ENCODE measurements at places on chromosomes 6 and 20. TPM values are rescaled to one million over a fixed set of nuclear protein-coding genes. Genes with fewer than 3 reads are reported as not detected.

DNA sequence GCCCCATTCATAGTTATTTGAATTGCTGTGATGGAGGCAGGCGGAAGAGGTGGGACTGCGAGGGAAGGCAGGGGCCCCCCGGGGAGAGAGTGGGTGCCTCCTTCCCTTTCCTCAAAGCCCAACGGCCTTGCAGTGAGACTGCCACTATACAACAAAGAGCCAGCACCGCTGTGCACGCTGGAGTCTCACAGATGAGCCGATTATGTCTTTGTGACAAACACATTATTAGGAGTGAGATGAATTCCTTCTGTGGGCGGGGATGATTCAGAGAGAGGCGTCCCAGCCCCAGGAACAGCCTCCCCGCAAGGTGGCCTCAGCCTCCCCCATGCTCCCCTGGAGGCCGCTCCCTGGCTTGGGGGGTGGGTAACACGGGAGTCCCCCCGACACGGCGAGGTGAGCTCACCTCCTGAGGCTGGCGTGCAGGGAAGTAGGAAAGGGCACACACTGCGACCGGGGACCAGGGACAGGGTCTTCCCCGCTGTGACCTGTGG is 26.7 kb downstream of the NTSR1 start:
- H3K27me3 ChIP-seq, result no peaks in the 10 kb centered on the region
- peak; percentile 35 for DNase-seq
- H3K4me3 ChIP-seq, result no peak overlapping the region
- H3K27ac ChIP-seq, result no peak overlapping the region
- H3K4me1 ChIP-seq, result no peaks in the 10 kb centered on the region
- H3K36me3 ChIP-seq, result no peaks in the 10 kb centered on the region

OR2H2 gene
- polyA plus RNA-seq, result not detected

DNA sequence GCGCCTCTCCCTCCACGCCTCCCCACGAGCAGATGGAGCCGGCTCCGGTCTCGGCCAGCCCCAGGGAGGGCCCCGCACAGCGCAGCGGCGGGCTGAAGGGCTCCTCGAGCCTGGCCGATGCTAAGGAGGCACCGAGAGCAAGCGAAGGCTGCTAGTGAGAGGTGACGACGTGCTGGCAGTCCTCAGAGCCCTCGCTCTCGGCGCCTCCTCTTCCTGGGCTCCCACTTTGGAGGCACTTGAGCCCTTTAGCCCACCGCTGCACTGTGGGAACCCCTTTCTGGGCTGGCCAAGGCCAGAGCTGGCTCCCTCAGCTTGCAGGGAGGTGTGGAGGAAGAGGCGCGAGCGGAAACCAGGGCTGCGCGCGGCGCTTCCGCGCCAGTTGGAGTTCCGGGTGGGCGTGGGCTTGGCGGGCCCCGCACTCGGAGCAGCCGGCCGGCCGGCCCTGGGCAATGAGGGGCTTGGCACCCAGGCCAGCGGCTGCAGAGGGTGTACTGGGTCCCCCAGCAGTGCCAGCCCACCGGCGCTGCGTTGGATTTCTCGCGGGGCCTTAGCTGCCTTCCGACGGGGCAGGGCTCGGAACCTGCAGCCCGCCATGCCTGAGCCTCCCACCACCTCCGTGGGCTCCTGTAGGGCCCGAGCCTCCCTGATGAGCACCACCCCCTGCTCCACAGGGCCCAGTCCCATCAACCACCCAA is 2.5 kb upstream of the TMEM14C start:
- no peak overlapping the region for H3K4me3 ChIP-seq
- peak; percentile 69 for DNase-seq
- H3K27me3 ChIP-seq, result no peaks in the 10 kb centered on the region
- peaks cover 3% of the 10 kb centered on the region for H3K4me1 ChIP-seq

HCRTR2 gene
- not detected for polyA plus RNA-seq

DNA sequence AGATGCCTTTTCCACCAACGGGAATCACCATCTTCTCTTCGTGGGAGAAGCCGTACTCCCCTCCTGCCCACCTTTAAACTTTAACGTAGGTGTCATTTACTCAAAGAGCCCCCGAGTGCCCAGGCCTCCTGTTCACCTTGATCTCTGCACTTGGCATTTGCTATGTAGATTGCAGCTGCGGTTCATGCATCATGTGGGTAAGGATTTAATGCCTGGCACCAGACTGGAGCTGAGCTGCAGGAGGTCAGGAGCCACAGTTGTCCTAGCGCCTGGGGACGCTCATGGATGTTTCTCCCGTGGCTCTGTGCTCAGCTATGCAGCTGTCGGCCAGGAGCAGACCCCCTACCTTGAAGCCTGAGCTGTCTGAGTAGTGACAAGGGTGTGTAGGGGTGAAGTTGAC is 133.7 kb downstream of the CDH4 start:
- no peak overlapping the region for H3K4me3 ChIP-seq
- no peaks in the 10 kb centered on the region for H3K27me3 ChIP-seq
- H3K36me3 ChIP-seq, result no peaks in the 10 kb centered on the region
- no peaks in the 10 kb centered on the region for H3K4me1 ChIP-seq
- H3K27ac ChIP-seq, result no peak overlapping the region

GRCh38 chr6:166277892-166278578 is 30.2 kb downstream of the PRR18 start:
- H3K4me3 ChIP-seq, result no peak overlapping the region
- no peaks in the 10 kb centered on the region for H3K4me1 ChIP-seq
- H3K27me3 ChIP-seq, result no peaks in the 10 kb centered on the region
- no peak for DNase-seq

- H3K27ac ChIP-seq, result no peak overlapping the region
- no peaks in the 10 kb centered on the region for H3K27me3 ChIP-seq
- H3K4me1 ChIP-seq, result peaks cover 4% of the 10 kb centered on the region
- H3K36me3 ChIP-seq, result peaks cover 6% of the 10 kb centered on the region
- H3K4me3 ChIP-seq, result no peak overlapping the region
- DNase-seq, result no peak
Measured at GRCh38 chr20:31559704-31560093, 45.4 kb upstream of the ID1 start.

DNA sequence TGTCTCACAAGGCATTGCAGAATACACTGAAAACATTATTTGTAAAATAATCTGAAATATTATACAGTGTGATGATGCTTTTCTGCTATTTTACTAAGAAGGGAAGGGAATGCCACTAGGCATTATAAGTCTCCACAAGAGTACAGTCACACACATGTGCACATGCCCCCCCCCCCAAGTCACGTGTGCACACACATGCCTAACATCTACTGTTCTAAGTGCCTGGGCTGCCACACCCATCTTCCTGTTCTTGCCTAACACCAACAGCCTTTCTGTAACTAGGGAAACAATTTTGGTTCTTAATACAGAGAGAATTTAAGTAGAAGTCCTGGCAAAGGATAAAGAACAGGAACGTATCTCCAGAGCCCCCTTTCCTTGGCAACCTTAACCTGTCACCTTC is 58.2 kb upstream of the BCLAF1 start:
- no peaks in the 10 kb centered on the region for H3K4me1 ChIP-seq
- no peak for DNase-seq
- H3K36me3 ChIP-seq, result no peaks in the 10 kb centered on the region

DNA sequence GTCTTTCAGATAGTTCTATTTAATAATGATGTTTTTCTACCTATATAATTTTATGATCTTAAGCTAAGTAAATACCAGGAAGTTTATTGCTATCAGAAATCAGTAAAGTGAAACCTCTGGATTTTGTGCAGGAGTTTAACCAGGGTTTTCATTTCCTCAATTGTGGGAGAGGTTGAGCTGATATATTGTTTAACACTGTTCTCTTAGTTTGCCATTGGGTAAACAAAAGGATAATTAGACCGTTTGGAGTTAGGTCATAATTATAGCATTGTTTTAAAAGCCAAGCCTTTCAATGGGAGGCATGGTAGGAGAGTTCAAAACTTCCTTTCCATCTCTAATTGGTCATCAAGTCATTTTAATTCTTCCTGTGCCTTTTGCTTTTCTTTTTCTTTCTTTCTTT is 58.7 kb downstream of the STXBP5 start:
- H3K4me3 ChIP-seq, result no peak overlapping the region
- DNase-seq, result no peak
- no peaks in the 10 kb centered on the region for H3K27me3 ChIP-seq
- H3K4me1 ChIP-seq, result no peaks in the 10 kb centered on the region
- H3K27ac ChIP-seq, result no peak overlapping the region

DNA sequence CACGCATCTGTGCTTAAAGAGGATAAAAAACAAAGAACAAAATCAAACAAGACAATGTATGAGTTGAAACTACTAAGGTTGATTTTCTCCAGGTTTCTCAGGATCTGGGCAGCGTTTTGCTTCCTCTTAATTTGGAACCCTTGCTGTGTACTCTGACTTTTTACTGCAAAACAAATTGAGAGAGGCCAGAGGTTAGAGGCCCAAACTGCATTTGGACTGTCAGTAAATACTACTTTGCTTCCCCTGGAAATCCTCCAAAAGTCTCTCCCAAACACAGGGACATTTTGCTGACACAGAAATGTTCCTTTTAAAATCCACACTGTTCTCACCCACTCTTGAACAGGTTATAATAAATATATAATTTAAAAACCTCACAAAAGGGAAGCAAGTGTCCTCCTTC is 1.1 kb downstream of the ARG1 start:
- no peaks in the 10 kb centered on the region for H3K4me1 ChIP-seq
- H3K4me3 ChIP-seq, result no peak overlapping the region
- H3K27ac ChIP-seq, result no peak overlapping the region
- peaks cover 2% of the 10 kb centered on the region for H3K36me3 ChIP-seq
- H3K27me3 ChIP-seq, result no peaks in the 10 kb centered on the region

DNA sequence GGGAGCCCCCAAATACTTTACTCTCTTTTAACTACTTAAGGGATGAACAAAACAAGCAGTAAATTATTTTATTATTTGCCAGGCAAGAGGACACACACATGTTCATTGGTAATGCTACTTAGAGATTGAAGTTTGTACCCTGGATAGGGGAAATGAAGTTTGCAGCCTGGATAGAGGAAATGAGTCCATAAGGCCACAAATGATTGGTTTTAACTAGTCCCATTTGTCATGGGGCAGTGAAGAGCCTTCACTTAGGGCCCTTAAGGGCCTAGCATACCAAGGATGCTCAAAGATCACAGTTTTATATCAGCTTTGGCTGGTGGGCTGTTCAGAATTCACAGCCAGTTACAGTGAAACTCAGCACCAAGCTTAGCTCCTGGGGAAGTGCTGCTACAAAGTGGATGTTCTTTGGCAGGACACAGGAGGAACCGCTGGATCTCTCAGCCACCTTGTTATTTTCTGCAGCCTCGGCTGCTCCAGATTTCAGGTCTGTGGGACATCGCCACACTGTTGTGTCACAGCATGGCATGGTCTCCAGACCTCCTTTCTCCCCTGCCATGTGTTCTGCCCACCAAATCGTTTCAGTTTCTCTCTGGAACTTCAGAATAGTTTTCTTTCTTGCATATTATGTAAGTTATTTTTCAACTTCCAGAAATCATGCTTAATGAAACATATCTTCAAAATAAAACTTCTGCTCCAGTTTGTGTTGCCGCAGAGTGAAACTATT is 41.8 kb downstream of the NCOA7 start:
- H3K36me3 ChIP-seq, result no peaks in the 10 kb centered on the region
- H3K27me3 ChIP-seq, result no peaks in the 10 kb centered on the region
- H3K4me3 ChIP-seq, result no peak overlapping the region
- no peak overlapping the region for H3K27ac ChIP-seq

DNA sequence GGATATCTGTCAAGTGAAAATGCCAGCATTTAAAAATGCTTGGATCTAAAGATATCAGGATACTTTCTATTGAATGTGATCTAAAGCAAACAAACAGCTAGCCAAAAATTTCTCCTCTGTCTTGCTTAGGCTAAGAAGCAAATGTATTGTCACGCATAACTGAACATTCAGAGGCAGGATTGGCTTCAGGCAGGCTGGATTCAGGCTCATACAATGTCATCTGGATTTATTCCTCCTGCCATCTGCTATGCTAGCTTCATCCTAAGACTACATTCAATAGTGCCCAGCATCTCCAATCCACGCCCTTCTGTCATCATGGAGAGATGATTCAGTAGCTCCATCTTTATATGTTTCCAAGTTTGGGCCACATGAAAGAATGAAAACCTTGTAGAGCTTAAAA is 27.1 kb downstream of the PFDN4 start:
- H3K27ac ChIP-seq, result no peak overlapping the region
- no peaks in the 10 kb centered on the region for H3K4me1 ChIP-seq
- no peak overlapping the region for H3K4me3 ChIP-seq
- no peak for DNase-seq
- no peaks in the 10 kb centered on the region for H3K36me3 ChIP-seq
- no peaks in the 10 kb centered on the region for H3K27me3 ChIP-seq

GRCh38 chr20:63742381-63743024 is 2.9 kb downstream of the SLC2A4RG start:
- no peaks in the 10 kb centered on the region for H3K36me3 ChIP-seq
- peak; percentile 76 for DNase-seq
- H3K4me3 ChIP-seq, result no peak overlapping the region

GRCh38 chr6:92427453-92427852 is 991.9 kb downstream of the EPHA7 start:
- no peak overlapping the region for H3K27ac ChIP-seq
- no peaks in the 10 kb centered on the region for H3K36me3 ChIP-seq
- no peak for DNase-seq
- no peaks in the 10 kb centered on the region for H3K4me1 ChIP-seq
- H3K4me3 ChIP-seq, result no peak overlapping the region

GRCh38 chr6:32689531-32690501 is 23.4 kb upstream of the HLA-DQB1 start:
- no peaks in the 10 kb centered on the region for H3K36me3 ChIP-seq
- H3K4me3 ChIP-seq, result no peak overlapping the region
- no peaks in the 10 kb centered on the region for H3K27me3 ChIP-seq
- no peak overlapping the region for H3K27ac ChIP-seq
- no peak for DNase-seq

DNA sequence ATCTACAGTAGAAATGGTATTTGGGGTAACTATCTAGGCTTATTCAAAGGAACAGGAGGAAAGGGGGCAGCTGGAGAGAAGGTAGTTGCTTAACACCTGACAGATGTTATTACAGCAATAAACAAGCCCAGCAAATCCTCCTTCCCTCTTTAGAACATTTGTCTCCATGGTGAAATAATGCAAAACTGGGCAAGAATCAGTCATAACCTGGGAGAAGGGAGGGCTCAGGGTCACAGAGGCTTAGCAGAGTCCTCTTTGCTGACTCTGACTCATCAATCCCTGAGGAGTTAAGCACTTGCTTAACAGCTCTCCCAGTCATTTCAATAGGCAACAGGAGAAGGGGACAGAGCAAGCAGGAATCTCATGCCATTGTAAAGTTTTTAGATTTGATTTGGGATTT is 230.3 kb downstream of the IBTK start:
- no peak for DNase-seq
- peak overlapping the region; percentile 52 for H3K27ac ChIP-seq
- peaks cover 18% of the 10 kb centered on the region for H3K4me1 ChIP-seq

DNA sequence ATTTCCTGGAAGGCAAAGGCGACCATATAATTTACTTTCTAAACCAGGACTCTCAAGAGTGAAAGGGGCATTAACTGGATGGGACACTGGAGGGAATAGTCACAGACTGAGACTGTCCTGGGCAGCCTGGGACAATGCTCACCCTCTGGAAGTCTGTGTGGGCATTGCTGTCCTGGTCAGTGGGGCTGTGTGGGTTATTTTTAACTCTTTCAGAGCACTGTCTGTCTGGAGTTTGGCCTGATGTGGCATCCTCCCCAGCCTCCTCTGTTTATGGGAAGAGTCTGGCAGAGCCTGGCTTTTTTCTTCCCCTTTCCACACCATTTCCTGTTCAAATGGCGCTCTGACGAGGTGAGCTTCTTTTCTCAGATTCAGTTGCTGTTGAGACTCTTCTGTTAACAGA is 11.7 kb downstream of the DAAM2 start:
- no peak overlapping the region for H3K4me3 ChIP-seq
- no peak for DNase-seq
- no peaks in the 10 kb centered on the region for H3K36me3 ChIP-seq
- H3K27ac ChIP-seq, result no peak overlapping the region
- H3K4me1 ChIP-seq, result no peaks in the 10 kb centered on the region
- no peaks in the 10 kb centered on the region for H3K27me3 ChIP-seq
